ENCODE measurements at places on chromosomes 2 and 18.

DNA sequence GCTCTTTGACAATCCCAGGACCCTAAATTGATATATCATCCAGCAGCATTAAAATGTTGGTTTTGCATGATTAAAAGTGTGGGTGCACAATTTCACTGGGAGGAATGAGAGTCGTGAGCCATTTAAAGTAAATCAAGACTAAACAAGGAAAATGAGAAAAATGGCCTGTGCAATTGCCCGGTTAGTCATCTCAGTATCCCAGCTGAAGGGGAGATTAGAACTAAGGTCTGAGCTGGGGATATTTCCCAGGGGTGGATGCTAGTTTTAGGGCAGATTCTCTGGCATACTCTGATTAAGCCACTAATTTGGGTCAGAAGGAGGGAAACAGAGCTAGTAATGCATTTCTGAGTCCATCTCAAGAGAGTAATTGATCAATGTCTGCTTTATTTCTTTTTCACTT, 177.2 kb downstream of the EN1 start:
- DNase-seq, result no peak

DNA sequence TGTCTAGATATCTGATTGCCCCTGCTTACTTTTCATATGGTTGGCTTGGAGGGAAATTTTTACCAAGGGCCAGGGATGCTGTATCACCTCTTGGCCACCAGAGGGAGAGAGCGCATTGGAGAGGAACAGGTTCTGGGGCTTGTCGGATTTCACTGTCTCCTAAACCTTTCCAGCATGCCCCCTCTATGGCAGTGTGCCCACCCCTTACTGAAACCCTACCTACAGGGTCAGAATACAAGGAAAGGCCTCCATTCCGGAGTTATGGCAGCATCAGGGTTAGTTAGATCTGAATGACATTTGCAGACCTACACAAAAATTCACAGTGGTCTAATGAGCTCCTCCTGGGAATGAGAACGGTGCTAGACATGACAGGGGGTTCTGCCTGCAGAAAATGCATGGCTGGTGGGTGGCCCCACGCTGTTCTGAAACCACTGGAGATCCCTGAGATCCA, 5.8 kb downstream of the SLC14A2 start:
- no peak for DNase-seq

GRCh38 chr2:61811821-61812220, 42.0 kb downstream of the FAM161A start:
- DNase-seq, result no peak

DNA sequence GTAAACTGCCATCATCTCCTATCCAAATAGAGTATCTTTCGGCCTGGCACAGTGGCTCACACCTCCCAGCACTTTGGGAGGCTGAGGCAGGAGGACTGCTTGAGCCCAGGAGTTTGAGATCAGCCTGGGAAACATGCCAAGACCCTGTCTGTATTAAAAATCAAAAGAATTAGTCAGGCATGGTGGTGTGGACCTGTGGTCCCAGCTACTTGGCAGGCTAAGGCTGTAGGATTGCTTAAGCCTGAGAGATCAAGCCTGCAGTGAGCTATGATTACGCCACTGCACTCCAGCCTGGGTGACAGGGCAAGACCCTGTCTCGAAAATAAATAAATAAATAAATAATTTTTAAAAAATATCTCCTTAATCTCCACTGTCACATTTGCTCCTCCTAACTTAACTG, 14.7 kb upstream of the ARPC2 start:
- no peak for DNase-seq

- DNase-seq, result no peak
These were observed 45.5 kb upstream of the SCN7A start for GRCh38 chr2:166539340-166540162.

- no peak for DNase-seq
These were observed 242.6 kb upstream of the RBBP8 start for GRCh38 chr18:22690556-22690955.

GRCh38 chr2:67876176-67876575, 186.6 kb downstream of the C1D start:
- no peak for DNase-seq

DNA sequence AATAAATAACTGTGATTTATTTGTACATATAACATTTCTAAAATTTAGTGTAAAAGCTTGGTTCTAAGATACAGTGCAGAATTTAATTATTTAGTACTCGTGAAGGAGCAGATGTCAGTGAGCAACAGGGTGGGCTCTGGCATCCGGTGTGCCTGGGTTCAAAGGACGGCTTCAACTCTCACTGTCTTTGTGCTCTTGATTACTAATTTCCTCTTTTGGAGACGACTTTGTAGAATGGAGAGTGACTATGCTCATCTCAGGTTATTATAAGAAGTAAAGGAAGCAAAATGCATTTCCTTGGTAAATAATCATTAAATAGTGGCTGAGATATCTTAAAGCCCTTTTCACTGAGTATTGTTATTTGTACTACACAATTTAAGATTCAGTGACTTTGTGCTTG, 271.7 kb downstream of the ASXL3 start:
- no peak for DNase-seq

GRCh38 chr2:69482471-69482870, 45.2 kb upstream of the NFU1 start:
- no peak for DNase-seq

- no peak for DNase-seq
These were observed 236.4 kb downstream of the CNTNAP5 start for GRCh38 chr2:124261456-124261855.

Measured in GOT3 (cell line).